ENCODE measurements at places on chromosomes 2 and 18.

DNA sequence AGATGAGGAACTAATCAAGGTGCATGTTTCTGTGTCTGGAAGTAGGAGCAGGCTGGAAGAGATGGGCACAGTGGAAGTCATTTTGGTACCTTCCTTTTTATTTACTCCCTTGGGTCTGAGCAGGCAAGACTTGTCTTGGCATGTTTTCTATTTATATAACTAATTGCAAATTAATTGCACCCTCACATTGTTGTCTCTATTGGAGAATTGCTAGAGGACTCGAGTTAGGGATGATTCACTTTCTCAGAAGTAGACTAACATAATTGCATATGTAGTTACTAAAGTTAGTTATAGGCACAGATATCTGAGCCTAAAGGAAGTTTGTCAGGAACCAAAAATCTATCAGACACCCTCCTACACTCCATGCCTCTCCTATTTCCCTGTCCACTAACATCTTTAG is 92.8 kb upstream of the NRP2 start:
- DNase-seq: no peak

GRCh38 chr2:239131521-239131920 is 269.3 kb downstream of the HDAC4 start:
- no peak for DNase-seq

- peak; percentile 69 for DNase-seq
Measured at GRCh38 chr2:44433895-44434294, 72.1 kb downstream of the CAMKMT start.

- no peak for DNase-seq
Measured at GRCh38 chr2:48514348-48515003, 15.5 kb upstream of the STON1 start.

DNA sequence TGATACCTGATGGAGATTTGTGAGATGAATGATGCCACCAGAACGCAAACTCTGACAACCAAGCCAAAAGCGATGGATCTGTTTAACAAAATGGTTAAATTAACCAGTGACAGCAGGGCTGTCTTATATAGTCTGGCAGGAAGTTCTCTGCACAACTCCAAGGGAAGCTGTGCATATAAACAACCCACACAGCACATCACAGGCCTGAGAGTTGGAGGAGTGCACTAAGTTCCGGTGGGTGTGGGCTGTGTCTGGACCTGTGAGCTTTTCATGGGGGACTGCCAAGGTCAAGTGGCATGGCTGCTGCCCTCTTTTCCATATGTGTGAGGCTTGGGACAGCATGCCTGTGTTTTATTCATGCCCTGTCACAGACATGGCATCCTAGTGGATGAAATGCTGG is 414.6 kb upstream of the TRIB2 start:
- DNase-seq: no peak

DNA sequence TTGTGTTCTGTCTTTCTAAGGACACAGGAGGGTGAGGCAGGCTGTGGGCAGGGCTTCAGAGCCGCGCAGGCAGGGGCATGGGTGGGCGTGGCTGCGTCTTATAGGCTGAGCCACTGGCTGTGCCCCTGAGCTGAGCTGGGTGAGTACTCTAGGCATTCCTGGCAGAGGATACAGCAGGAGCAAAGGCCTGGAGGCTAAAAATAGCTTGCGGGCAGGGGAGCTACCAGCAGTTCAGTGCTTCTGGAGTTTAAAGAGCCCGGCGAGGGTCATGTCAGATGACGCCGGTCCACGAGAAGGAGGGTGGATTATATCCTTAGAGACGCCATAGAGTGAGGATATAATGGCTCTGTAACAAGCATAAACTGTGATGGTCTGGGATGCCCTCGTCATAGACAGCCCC is 31.5 kb upstream of the PDIA6 start:
- DNase-seq: peak; percentile 96

DNA sequence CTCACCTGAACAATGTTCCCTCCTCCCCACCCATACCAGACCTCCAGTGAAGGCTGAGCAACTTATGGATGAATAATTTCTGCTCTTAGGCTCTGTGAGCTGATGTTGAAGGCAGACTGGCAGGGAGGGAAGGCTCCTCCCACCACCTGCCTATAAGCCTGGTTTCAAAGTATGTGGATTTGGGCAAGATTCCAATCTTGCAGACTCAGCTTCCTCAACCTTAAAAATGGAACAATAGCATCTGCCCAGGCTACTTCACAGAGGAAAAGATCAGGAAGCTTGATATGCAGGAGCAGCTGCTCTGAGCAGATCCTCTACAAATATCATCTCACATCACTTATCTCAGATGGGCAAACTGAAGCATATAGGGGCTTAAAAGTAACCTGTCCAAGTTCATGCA is 112.2 kb downstream of the ZFP36L2 start:
- no peak for DNase-seq

DNA sequence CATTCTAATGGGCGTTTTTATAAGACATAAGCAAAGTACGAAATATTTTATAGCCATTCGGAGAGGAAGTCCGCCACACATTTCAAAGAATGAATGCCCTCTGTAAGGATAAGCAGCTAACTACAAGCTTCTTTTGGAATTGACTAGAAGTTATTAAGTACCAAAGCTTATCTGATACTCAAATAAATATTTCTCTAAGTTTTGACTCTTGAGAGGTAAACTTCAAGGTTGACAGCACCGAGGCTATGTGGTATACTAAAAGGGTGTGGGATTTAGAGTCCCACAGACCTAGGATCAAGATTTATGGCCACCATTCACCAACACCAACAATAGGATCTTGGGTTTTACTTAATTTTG is 48.1 kb upstream of the MSH2 start:
- DNase-seq: no peak

DNA sequence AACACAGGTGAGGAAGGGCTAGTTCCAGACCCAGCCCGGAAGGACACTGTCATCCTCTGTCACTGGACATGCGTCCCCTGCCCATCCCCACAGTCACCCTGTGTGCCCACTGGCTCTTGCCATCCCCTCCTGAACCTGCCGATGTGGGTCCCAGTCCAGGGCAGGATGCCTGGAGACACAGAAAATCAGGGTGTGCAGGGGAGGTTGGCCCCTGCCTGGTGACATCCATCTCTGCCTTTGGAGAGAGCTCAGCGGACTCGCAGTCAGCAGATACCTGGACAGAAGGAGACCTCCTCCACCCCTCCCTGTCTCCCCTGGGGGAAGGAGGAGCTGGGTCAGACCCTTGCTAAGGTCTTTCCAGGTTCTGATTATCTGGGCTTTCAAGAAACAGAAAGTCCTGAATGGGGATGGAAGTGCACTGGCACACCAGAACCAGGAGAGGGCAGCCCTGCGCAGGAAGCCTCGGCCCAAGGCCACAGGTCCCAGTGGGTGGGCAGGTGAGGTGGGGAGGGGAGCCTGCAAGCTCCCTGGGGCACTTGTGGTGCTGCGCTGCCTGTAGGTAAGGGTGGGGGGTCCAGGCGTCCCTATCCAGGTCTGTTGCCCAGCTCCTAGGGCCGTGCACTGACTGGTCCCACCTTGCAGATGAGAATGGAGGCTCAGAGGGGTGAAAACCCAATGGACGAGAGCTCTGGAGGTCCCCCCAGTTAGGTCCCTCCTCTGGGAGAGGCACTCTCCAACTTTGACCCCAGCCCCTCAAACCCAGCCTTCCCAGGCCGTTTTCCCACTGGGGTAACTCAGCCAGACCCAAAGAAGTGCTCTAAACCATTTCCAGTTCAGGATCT is 9.7 kb upstream of the OTOS start:
- peak; percentile 57 for DNase-seq

- DNase-seq: peak; percentile 27
Measured at GRCh38 chr2:159903443-159904126, 105.6 kb upstream of the CD302 start.

DNA sequence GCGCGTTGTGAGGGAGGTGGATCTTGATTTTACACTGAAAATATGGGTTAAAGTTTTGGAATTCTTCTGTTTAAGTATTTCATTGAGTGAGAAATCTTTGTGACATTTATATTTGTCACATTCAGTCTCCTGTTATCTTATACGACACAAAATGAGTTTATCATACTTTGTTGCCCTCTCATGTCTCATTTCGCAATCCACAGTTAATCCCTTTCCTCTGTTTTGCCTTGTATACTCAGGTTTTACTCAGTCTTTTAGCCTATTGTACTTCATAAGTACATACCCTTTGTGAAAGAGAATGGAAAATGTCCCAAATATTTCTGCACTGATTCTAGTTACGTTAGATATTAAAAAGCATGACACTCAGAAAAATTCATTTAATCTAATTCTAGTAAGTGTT is 142.7 kb downstream of the ATP9B start:
- no peak for DNase-seq

- DNase-seq: no peak
Measured at GRCh38 chr18:22439447-22439846, 21.7 kb upstream of the CTAGE1 start.

GRCh38 chr2:44545005-44545404 is 183.3 kb downstream of the CAMKMT start:
- DNase-seq: peak; percentile 44

- no peak for DNase-seq
Measured at GRCh38 chr2:43853141-43854081, 14.6 kb downstream of the ABCG8 start.

GRCh38 chr2:130851624-130852382 is 15.1 kb downstream of the ARHGEF4 start:
- DNase-seq: no peak

GRCh38 chr18:66193938-66194337 is 410.0 kb downstream of the CDH19 start:
- DNase-seq: no peak

DNA sequence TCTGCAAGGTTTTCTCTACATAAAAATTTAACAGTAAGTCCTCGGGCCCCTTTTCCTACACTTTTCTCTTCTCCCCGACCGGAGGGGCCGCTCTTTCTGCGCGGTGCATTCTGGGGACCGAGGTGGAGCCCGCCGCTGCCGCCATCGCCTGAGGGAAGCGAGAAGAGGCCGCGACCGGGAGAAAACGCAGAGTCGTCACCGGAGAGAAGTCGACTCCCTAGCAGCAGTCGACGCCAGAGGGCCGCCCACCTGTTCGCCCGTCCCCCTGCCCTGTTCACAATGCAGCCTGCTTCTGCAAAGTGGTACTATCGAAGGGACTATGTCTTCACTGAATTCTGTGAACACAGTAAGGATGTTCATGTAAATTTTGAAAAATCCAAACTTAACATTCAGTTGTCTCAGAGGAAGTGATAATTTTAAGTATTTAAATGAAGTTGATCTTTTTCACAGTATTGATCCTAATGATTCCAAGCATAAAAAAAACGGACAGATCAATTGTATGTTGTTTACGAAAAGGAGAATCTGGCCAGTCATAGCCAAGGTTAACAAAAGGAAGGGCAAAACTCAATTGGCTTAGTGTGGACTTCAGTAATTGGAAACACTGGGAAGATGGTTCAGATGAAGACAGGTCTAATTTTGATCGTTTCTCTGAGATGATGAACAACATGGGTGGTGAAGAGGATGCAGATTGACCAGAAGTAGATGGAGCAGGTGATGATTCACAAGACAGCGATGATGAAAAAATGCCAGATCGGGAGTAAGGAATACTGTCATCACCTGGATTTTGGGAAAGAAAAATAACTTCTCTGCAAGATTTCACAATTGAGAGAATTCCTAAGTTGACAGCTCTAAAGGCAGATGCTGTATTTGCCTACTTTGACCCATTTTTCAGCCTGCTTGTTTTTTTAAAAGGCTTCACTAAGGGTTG is 55.8 kb downstream of the ASXL2 start:
- no peak for DNase-seq

DNA sequence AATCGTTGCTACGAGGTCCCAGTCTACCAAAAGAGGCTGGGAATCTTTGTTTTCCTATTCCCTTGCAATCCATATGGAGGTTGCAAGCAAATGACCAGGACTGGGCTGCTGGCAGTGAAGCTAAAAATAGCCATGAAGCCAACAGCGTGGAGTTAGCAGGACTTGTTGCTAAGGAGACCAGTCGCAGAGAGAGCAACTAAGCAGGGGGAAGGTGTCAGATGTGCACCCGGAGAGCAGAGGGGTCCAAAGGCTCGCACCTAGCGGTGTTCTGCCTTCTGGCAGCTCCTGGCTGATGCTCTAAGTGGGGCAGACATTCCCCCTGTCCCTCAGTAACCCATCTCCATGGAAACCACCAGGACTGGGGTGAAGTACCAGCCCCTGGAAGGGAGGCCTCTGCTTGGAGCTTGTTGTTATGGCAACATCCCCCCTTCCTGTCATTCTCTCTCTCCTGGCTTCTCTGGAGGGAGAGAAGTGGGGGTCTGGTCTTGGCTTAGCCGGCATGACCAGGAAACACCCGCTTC is 84.6 kb downstream of the DNMT3A start:
- peak; percentile 49 for DNase-seq

- no peak for DNase-seq
Measured at GRCh38 chr2:235217846-235218245, 266.0 kb downstream of the SH3BP4 start.

- no peak for DNase-seq
Measured at GRCh38 chr2:125842041-125842440, 813.9 kb upstream of the GYPC start.

DNA sequence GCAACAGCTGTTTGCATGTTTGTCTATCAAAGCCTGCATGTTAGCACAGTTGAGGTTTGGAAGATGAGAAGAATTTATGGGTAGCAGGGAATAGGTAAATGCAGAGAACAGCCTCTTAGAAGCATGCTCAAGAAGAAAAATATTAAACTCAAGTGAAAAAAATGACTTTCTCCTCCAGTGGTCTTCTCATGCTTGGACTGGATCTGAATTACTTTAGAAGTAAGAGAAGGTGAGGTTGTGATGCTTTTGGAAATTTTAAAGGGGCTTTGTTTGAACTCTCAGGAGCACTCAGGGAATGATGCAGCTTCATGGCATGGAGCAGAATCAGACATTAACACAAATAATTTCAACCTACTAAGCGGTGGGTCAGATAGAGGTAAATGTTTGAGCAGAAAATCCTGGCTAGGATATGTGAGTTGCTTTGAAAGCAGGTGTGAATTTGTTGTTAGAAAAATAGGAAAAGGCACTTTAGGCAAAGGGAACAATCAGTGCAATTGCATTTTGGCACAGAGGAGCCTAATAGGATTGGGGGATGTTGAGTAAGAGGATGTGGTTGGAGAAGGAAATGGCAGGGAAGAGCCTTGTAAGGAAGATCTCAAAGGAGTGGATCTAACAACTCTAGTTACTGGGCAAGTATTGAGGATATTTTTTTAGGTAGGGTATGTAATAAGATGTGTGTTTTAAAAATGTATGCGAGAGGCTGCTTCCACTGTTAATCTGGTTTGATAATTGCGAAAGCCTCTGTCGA is 76.3 kb downstream of the DDX1 start:
- no peak for DNase-seq

GRCh38 chr2:161369311-161369710 is 46.8 kb upstream of the TBR1 start:
- DNase-seq: no peak

GRCh38 chr2:173347305-173348168 is 7.1 kb upstream of the CDCA7 start:
- peak; percentile 89 for DNase-seq

DNA sequence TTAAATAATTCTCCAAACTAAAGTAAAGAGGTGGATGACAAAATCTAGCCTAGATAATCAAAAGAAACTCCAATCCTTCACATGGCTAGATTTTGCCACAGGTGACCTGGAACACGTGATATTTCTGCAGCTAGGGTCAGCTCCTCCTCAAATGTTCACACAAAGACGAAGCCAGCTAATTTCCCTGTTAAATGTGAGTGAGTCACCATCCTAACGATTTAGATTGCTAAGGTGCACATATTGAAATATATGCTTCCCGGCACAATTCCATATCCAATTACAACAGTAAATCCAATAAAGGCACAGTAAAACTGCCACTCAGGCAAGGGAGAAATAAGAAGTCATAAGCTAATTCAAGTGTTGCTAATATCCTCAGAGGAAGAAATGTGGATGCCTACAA is 28.7 kb downstream of the IKZF2 start:
- no peak for DNase-seq
